Activated T-helper 1 cell treated with anti-CD3 and anti-CD28 coated beads, Interleukin-12 subunit alpha, Interleukin-12 subunit beta, Interleukin-2, Interleukin-4 antibody, amounts not matched to agents 30 ng/mL and 10 ng/mL and 1 ng/mL, durations not matched to agents 14 hours and 24 hours and 36 hours (primary cell): ENCODE measurements at places on chromosomes 7 and 10. TPM values are rescaled to one million over a fixed set of nuclear protein-coding genes. Genes with fewer than 3 reads are reported as not detected.

PCBD1 gene
- 49.3 and 49.5 TPM in 2 replicates for total RNA-seq

PRRT4 gene
- total RNA-seq = 0.10 and 0.21 TPM in 2 replicates

CALY gene
- not detected in 2 replicates for total RNA-seq

ANXA8 gene
- total RNA-seq = 0.12 TPM in 1 of 2 replicates, not detected in the other

PHYHIPL gene
- not detected in 2 replicates for total RNA-seq

VWA2 gene
- total RNA-seq = not detected in 2 replicates

ADRB1 gene
- not detected in 2 replicates for total RNA-seq

BMPER gene
- not detected in 2 replicates for total RNA-seq

MCM10 gene
- 104 and 106 TPM in 2 replicates for total RNA-seq

PPP1R3C gene
- total RNA-seq = not detected in 2 replicates

PILRA gene
- 9.6 and 9.9 TPM in 2 replicates for total RNA-seq

GNAT3 gene
- not detected in 2 replicates for total RNA-seq

JMJD1C gene
- 47.3 and 48.0 TPM in 2 replicates for total RNA-seq

ANKRD7 gene
- not detected in 2 replicates for total RNA-seq

TRIL gene
- 0.39 and 0.41 TPM in 2 replicates for total RNA-seq

GOLGA7B gene
- total RNA-seq = 0.26 and 0.29 TPM in 2 replicates

NEUROD6 gene
- not detected in 2 replicates for total RNA-seq

NRP1 gene
- 1.2 and 1.7 TPM in 2 replicates for total RNA-seq

ANKRD30A gene
- not detected in 2 replicates for total RNA-seq

TMEM178B gene
- total RNA-seq = 2.5 and 3.7 TPM in 2 replicates

WNT8B gene
- 0.10 and 0.24 TPM in 2 replicates for total RNA-seq

TBATA gene
- total RNA-seq = not detected in 2 replicates

OR6V1 gene
- total RNA-seq = not detected in 2 replicates

LBX1 gene
- not detected in 2 replicates for total RNA-seq

CPXM2 gene
- not detected in 2 replicates for total RNA-seq

MMD2 gene
- not detected in 2 replicates for total RNA-seq

SPDYE5 gene
- total RNA-seq = not detected in 2 replicates

SPRN gene
- not detected in 2 replicates for total RNA-seq

CPA1 gene
- total RNA-seq = not detected in 2 replicates

USP54 gene
- total RNA-seq = 8.6 and 9.7 TPM in 2 replicates

CYP3A4 gene
- not detected in 2 replicates for total RNA-seq

TMEM213 gene
- 0.08 TPM in 1 of 2 replicates, not detected in the other for total RNA-seq

GPNMB gene
- total RNA-seq = 0.83 and 1.2 TPM in 2 replicates

GPR15LG gene
- not detected in 2 replicates for total RNA-seq

SLC16A9 gene
- total RNA-seq = 4.2 and 5.4 TPM in 2 replicates

OPN1SW gene
- not detected in 2 replicates for total RNA-seq

SPDYE16 gene
- total RNA-seq = 0.15 TPM in 1 of 2 replicates, not detected in the other

EBLN1 gene
- not detected in 2 replicates for total RNA-seq

GBX1 gene
- total RNA-seq = not detected in 2 replicates

SLC26A3 gene
- not detected in 2 replicates for total RNA-seq
